ENCODE measurements at places on chromosomes 7 and 10.
A peak's percentile ranks its signal among the peaks of the same experiment; 100 is the strongest.

DNA sequence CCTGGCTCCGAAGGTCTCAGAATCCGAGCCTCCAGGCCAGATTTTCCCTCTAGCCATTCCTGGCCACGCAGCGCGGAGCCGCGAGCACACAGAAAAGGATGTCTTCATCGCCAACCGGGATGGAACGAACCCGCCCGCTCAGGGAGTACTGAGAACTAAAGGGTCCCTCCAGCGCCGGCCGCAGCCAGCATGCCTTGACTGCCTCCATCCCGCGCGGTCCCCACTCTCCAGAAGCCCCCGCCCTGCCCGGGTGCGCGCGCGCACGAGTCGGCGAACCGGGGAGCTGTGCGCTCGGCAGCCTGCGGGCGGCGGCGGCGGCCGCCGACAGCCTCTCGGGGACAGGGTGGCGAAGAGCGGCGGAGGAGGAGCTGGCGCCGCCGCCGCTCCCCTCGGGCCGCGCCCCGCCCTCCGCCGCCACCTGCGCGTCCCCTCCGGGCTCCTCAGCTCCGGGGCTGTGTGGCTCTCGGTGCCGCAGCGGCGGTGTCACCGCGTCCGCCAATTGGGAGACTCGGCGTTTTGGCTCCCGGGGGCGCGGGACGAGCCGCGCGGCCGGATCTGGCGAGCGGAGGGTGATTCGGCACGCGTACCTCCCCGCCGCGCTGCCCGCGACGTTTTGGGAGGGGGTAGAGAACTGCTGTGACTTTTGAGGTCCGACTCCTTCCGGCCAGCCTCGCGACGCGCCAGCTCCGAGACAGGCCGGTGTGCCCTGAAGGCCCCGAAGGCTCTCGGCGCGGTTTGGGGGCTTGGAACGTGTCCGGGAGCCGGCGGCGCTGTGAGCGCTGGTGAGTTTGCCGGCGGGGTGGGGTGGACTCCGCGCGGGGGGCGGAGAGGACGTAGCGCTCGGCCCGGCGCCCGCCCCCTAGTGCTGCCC lies 453 bp upstream of the GALNT17 start:
- H3K27me3 ChIP-seq: peaks cover 18% of the 10 kb centered on the region
- peaks cover 6% of the 10 kb centered on the region for H3K4me1 ChIP-seq
- peak overlapping the region; percentile 47 for H3K4me3 ChIP-seq

DNA sequence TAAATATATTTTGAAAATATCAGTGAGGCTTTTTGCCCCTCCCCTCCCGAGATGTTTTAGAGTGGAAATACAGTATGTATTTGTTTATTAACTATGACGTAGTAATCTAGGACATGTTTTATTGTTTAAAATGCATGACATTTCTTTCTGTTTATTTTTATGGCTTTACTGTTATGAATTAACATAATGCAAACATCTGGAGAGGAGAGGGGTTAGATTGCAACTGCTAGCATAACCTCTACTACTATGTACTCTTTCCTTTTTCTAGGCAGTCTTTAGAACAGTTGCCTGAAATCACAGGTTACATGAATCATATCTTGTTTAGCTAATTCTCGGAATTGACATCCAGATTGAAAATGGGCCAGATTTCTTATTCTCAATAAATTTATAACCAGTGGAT lies 7.4 kb downstream of the BTAF1 start:
- H3K27ac ChIP-seq: no peak overlapping the region
- H3K36me3 ChIP-seq: peaks cover 11% of the 10 kb centered on the region
- H3K4me3 ChIP-seq: no peak overlapping the region
- peaks cover 4% of the 10 kb centered on the region for H3K4me1 ChIP-seq
- DNase-seq: no peak
- H3K27me3 ChIP-seq: no peaks in the 10 kb centered on the region

- DNase-seq: no peak
- H3K4me3 ChIP-seq: no peak overlapping the region
- H3K4me1 ChIP-seq: peaks cover 15% of the 10 kb centered on the region
- H3K27me3 ChIP-seq: no peaks in the 10 kb centered on the region
- H3K27ac ChIP-seq: peak overlapping the region; percentile 27
Observed at GRCh38 chr10:103637011-103637410, 143.5 kb downstream of the NEURL1 start.

GRCh38 chr10:61993711-61994401 lies 92.4 kb downstream of the ARID5B start:
- no peak overlapping the region for H3K4me3 ChIP-seq
- no peaks in the 10 kb centered on the region for H3K27me3 ChIP-seq
- DNase-seq: no peak
- H3K36me3 ChIP-seq: no peaks in the 10 kb centered on the region
- peaks cover 17% of the 10 kb centered on the region for H3K4me1 ChIP-seq

DNA sequence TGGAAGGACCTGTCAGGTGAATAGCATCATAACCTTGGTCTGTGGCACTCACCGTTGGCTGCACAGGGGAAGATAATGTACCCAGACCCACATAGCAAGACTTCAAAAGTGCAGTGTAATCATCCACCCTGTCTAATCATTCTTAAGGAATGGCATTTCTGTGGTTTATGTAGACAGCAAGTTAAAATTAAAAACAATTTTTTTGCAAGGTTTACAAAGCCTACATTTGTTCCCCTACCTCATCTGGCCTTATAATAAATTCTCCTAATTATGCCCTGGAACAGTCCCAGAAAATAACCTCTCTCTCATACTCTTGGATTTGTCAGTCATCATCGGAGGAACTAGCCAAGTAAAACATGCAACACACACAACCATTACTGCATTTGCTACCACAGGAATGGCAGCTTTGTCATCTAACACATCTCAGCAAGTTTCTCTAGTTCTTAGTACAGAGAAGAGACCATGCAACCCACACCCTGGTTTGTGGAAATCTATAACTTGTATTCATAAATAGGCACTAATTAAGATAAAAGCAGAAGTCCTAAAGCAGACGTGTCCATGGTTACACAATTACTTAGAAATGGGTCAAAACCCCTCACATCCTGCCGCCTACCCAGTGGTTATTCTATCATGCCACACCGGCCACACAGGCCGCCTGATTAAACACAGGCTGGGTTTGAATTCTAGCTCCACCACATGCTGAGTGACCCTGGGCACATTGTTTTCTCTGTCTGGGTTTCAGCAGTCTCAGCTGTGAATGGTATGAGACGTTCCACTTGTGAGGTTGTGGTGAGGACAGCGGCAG lies 19.1 kb downstream of the ABLIM1 start:
- DNase-seq: peak; percentile 49
- H3K27ac ChIP-seq: peak overlapping the region; percentile 17
- no peaks in the 10 kb centered on the region for H3K27me3 ChIP-seq

DNA sequence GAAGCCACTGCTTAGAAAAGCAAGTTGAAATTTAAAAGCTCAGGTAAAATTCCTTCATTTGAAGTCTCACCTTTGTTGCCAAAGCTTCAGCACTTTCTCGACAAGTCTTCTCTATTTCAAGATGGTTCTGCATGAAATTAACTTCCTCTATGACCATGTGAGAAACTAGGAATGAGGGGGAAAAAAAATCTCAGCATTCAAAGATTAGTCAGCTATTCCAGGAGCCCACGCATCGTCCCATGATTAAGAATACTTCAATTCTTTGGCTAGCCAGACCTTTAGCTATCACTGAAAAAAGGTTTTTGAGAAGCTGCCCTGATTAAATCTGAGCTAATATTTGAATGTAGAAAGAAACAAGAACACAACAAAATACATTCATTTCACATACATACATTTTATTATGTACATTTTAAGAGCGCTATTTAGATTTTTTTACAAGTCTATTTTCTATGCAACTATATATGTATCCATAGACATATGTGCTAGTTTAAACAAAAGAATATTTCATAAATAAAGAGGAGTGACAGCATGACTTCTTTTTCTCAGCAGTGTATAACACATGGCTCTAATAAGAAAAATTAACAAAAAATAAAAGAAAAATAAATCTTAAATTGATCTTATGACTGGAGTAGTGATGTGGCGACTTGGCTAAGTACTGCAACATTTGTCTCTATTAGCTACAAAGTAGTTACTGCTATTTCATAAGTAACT lies 44.8 kb downstream of the SHTN1 start:
- no peaks in the 10 kb centered on the region for H3K4me1 ChIP-seq
- H3K4me3 ChIP-seq: no peak overlapping the region
- no peaks in the 10 kb centered on the region for H3K27me3 ChIP-seq
- no peaks in the 10 kb centered on the region for H3K36me3 ChIP-seq
- H3K27ac ChIP-seq: no peak overlapping the region

DNA sequence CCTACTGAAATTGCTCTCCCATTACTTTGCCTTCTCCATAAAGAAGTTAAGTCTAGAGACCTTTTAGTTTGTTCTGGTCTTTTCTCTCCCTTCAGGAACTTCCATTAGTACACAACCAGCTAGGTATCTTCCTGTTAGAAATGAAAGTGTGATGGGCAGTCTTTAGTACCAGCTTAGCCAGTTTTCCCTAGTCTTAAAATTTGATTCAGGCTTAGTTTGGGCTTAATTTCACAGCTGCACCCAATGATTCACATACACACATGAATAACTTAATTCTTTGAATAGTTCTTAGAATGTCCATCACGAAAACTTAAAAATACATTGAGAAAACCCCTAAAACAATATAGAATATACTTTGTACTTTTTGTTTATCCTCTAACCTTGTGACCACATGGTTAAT lies 2.4 kb upstream of the PPP1R9A start:
- peaks cover 12% of the 10 kb centered on the region for H3K4me1 ChIP-seq
- no peak overlapping the region for H3K4me3 ChIP-seq
- H3K36me3 ChIP-seq: no peaks in the 10 kb centered on the region
- H3K27ac ChIP-seq: no peak overlapping the region
- no peak for DNase-seq

GRCh38 chr7:11757153-11757552 lies 74.8 kb downstream of the THSD7A start:
- H3K27ac ChIP-seq: no peak overlapping the region
- no peak for DNase-seq

All from lung (tissue), 17 donors.